ENCODE measurements at places on chromosomes 16 and 17.

DNA sequence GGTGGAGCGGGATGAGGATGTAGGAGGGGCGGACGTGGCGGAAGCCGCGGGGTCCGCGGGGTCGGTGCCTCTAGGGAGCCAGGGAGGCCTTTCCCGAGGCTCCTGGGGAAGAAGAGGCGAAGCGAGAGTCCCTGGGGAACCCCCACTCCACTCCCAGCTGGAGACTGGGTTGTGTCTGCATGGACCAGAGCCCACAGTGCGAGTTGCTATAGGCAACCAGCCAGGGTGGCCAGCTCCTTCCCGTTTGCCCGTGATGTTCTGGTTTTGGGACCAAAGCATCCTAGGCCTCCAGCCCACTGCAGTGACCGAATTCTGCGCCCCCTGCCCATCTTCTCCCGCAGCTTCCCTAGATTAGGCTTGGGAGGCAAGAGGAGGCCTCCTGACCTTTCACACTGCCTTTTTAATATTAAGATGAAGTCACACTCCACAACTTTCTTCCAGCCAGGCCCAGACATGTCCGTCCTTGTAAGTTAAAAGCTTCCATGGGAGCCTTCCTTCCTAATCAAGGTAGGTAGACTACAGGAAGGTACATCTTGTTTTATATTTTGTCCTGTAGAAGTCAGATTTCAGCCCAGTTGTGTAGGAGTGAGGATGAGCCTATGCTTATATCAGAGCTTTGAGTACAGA lies 469 bp downstream of the AMZ2 start:
- no peak for DNase-seq

- no peak for DNase-seq
These were observed 81.6 kb downstream of the ARHGAP23 start for GRCh38 chr17:38509772-38510420.

DNA sequence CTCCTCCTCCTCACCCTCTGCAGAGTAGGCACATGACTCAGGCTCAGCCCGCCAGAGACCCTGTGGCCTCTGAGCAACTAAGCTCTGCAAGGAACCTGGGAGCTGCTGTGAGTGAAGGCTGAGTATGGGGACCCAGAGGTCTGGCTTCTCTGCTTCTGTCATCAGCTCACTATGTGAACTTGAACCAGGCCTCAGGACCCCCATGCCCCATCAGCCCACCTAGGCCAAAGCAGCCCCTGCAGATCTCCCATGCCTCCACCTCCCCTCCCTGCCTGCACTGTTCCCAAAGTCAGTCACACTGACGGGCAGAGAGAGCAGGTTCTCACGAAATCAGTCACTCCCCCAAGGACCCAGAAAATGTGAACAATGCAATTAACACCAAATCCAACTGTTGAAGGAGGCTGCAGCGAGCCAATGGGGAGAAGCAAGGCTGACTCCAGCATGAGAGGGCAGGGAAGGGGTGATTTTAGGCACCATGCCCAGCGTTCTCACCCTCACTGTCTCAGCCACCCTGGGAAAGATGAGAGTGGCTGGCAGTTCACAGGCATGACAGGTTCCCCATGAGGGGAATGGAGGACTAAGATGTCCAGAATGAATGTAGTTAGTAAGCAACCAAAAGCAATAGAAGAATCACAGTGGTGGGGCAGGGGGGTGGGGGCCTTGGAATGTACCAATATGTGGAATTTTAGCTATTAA lies 60.6 kb downstream of the BEAN1 start:
- no peak for DNase-seq

DNA sequence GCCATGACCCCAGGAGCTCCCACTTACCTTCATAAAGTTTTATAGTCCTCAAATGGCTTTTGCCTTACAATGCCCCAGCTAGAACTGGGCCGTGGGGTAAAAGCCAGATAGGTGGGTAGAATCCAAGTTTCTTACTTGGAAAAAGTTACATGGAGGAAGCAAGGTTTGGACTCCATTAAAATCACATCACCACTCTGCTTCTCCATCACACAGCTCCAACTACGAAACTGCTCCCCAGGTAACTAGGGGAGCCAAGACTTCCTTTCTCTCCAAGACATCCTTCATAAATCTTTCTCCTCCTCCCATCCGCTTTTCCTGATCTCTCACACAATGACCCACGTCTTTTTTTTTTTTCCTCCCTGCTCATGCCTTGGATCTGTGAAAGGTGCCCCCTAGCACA lies 130.8 kb upstream of the RCVRN start:
- no peak for DNase-seq

DNA sequence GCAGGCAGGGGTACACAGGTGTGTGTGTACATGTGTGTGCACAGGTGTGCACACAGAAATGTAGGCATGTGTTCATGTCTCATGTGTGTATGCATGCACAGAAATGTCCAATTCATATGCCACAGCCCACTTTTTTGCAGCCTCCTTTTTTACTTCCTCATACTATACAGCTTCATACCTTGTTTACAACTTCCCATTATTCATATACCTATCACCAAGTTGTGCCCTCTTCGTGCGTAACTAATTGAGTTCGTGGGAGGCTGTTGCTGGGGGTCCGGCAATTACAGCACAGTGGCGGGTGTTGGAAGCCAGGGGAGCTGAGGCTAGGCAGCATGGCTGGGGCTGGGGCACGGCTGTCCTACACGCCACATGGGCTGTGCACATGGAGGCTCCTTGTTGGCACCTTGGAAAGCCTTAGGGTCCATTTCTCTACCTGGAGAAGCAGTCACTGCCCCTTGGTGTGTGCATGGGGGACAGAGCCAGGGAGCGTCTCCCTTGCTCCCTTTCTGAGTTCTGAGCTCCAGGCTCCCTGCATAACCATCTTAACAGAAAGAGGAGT lies 266.7 kb downstream of the ENGASE start:
- no peak for DNase-seq

DNA sequence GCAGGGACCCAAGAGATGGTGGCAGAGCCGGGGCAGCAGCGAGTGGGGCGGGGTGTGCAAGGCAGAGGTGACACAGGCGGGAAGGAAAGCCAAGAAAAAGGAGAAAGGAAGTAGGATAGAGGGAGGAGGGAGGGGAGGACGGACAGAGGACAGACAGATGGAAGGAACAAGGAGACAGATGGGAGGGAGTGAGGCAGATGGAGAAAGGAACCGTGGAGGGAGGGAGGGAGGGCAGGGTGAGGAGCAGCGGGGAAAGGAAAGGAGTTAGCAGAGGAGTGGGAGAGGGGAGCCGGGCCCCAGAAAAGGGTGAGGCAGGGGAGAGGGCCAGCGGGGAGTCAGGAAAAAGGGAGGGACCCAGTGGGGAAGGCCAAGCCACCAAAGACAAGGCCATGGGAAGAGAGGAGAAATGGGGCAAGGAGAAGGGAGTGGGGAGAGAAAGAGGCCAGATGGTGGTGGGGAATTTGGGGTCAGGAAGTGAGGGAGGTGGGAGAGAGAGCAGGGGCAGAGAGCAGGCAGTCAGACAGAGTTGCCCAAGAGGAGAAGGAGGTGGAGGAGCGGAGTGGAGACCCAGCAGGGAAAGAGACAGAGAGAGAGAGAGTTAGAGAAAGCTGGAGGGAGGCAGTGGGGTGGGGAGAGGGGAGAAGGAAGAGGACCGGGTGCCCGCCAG lies 13.2 kb upstream of the ASGR1 start:
- no peak for DNase-seq

- DNase-seq, result peak; percentile 68
These were observed at the start of gene SARM1 for GRCh38 chr17:28371245-28372202. Gene SARM1, plus strand, starts transcription at chr17:28371694. Its CDS starts 339 bp downstream, at chr17:28372033.

DNA sequence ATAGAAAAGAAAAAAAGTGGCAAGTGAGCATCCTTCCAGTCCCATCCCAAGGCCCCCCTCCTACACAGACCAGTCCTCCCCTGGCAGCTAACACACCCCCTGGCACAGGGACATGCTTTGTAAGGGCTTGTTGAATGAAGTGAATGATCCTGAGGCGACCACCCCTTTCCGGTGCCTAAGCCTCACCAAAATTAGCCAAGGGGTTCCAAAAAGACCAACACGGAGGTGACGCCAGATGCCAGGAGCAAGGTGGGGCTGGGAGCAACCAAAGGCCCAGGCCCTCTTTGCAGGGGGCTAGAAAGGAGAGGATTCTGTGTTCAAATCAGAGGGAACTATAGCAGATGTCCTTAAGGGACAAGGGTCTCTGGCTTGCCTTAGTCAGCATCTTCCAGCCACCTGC lies 5.5 kb downstream of the KRT35 start:
- no peak for DNase-seq

GRCh38 chr16:81842564-81843242 lies 63.6 kb downstream of the PLCG2 start:
- DNase-seq, result no peak

DNA sequence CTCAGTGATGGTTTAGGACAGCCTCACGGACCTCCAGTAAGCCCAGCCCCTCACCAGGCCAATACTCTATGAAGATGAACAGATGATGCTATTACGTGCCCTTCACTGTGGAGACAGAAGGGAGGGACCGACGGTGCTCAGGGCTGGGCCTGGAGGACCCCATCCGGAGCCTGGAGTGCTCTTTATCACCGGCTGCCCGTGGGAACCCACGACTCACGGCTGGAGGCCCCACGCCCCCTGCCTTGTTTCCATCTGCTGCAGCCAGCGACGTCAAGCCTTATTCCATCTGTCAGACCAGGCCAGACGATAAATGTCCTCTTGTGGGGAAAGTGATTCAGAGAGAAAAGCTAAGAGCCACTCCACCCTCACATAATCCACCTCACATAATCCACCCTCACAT lies 4.0 kb upstream of the TIMM22 start:
- no peak for DNase-seq

GRCh38 chr16:21950782-21951521 lies 2.2 kb upstream of the UQCRC2 start:
- no peak for DNase-seq

- DNase-seq, result no peak
These were observed 68.7 kb downstream of the TTC19 start for GRCh38 chr17:16068323-16068722.

GRCh38 chr16:11175787-11176341 lies 80.1 kb downstream of the SOCS1 start:
- DNase-seq, result no peak

DNA sequence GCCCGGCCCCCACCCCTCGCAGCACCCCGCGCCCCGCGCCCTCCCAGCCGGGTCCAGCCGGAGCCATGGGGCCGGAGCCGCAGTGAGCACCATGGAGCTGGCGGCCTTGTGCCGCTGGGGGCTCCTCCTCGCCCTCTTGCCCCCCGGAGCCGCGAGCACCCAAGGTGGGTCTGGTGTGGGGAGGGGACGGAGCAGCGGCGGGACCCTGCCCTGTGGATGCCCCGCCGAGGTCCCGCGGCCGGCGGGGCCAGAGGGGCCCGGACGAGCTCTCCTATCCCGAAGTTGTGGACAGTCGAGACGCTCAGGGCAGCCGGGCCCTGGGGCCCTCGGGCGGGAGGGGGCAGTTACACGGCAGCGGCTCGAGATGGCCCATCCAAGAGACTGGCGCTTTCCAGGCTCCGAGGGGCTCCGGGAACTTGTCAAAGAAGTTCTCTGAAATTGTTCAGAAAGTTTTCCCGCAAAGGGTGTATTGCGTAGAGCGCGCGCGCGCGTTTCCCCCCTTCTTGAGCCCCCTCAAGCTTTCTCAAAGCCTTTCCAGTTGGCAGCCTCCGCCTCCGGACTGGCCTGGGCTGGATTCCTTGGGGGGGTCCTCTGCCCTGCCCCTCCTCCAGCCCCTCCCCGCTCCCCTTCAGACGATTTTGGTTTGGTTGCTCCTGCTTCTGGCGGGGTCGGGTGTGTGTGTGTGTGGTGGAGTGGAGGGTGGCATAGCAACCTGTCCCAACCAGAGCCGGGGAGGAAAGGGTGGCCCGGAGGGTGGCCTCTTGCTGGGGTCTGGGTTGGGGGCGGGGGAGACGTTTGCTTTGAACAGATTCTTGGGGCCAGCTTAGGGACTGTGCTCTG lies 504 bp downstream of the ERBB2 start:
- DNase-seq, result no peak

DNA sequence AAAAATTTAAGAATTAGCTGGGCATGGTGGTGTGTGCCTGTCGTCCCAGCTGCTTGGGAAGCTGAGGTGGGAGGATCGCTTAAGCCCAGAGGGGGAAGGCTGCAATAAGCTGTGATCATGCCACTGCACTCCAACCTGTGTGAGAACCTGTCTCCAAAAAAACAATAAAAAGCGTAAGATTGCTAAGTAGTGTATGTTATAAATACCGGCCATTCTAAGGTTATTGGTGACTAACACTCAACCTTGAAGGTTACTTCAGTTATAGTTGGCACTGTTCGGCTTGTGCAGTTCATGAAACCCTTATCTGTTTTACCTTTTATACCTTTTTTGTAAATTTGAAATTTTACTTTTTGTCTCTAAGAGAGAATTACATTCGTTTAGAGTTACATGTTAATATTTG lies 44.0 kb downstream of the PAFAH1B1 start:
- no peak for DNase-seq

DNA sequence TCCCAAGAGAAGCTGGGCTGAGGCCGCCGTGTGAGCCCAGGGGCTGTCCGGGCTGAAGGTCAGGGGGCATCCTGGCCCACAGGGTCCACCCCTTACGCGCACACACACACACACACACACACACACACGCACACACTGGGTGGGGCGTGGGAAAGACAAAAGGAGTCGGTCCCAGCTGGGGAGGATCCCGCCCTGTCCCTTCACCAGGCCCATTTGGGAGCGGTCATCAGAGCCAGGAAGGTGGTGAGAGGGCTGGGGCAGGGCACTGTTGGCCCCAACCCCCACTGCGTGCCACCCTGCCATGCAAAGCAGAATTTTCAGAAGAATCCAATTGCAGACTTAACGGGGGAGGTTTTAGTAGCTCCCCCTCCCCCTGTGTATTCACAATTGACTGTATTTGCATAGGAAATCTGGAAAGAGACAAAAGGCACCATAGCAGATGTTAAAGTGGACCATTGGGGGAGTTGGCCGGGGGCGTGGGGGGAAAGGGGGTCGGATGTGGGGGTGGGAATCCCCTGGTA lies 11.3 kb upstream of the CD300A start:
- no peak for DNase-seq

GRCh38 chr16:56115817-56116576 lies 75.3 kb upstream of the GNAO1 start:
- DNase-seq, result no peak

- no peak for DNase-seq
These were observed 25.8 kb downstream of the GNPTG start for GRCh38 chr16:1377406-1378010.

GRCh38 chr17:67435122-67435521 lies 58.0 kb downstream of the PITPNC1 start:
- DNase-seq, result peak; percentile 38

DNA sequence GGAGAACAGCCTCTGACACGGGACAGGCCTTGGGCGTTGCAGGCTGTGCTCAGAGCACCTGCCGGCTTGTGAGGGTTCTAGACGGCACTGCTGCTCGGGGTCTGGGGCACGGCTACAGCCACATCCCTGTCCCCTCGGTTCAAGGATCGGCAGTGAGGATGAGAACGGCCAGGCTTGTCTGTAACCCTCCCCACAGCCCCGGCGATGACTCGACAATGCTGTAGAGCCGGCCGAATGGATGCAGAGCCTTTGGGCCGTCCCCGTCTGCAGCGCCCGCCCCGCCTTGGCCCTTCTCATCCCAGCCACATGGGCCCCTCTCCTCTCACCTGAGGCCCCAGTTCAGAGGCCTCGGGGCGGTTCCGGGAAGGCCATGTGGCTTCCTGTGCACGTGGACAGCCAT lies 49.0 kb upstream of the METRNL start:
- DNase-seq, result no peak

- DNase-seq, result no peak
These were observed 16.8 kb downstream of the TMEM100 start for GRCh38 chr17:55705847-55706246.
